ENCODE measurements at places on chromosomes 1 and 21. TPM values are rescaled to one million over a fixed set of nuclear protein-coding genes. Genes with fewer than 3 reads are reported as not detected.

- peak; percentile 81 for DNase-seq
Observed at GRCh38 chr1:37556712-37557196, at the start of gene DNALI1. TSS of gene DNALI1 (plus strand) at chr1:37556940. CDS start at chr1:37556995, 55 bp downstream.

DNA sequence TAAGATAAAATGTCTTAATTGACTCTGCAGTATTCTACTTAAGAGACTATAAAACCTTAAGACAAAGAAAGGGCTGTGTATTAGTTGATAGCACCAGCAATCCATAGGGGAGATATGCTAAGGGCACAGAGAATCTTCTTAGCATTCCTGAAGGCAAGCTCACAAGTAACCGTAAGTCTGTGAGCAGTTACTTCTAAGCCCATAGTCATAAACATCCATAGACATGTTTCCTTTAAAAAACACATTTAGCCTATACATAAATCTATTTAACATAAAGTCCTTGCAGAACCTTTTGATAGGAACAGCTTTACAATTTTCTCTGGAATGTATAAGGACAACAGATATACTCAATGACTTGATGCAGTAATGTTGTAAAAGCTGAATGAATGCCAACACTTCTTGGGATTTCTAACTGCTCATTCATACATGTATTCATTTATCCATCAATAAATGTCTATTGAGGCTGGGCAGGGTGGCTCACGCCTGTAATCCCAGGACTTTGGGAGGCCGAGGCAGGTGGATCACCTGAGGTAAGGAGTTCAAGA is 6.3 kb upstream of the ERRFI1 start:
- DNase-seq = no peak

- DNase-seq = no peak
Observed at GRCh38 chr21:42630626-42631025, 22.8 kb upstream of the PDE9A start.

GRCh38 chr21:34887105-34887442 is 162.0 kb downstream of the RUNX1 start:
- no peak for DNase-seq

GRCh38 chr1:42734201-42735035 is 5.6 kb downstream of the CLDN19 start:
- DNase-seq = no peak

GRCh38 chr1:161907265-161907664 is 116.4 kb downstream of the OLFML2B start:
- no peak for DNase-seq

DNA sequence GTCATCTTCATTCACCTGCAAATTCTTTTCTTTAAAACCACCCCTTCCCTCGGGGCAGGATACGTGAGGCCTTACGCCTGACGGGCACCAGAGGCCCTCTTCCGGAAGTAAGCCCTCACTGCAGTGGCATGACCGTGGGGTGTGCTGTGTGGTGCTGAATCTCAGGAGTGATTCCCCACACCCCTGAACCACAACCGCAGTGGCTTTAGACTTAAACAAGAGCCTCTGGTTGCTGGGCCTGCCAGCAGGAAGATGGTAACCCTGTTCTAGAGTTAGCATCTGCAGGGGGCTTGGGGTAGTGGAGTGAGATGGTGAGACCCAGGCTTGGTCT is 12.1 kb downstream of the BSND start:
- DNase-seq = no peak

- no peak for DNase-seq
Observed at GRCh38 chr1:25031966-25032667, 102.0 kb upstream of the RUNX3 start.

GRCh38 chr1:183957216-183957830 is 80.2 kb downstream of the COLGALT2 start:
- no peak for DNase-seq

IGSF21 gene
- not detected for polyA plus RNA-seq

TRMT1L gene
- 26.1 TPM for polyA plus RNA-seq

MYBPH gene
- polyA plus RNA-seq = 0.09 TPM

S100A8 gene
- not detected for polyA plus RNA-seq

OR10K2 gene
- not detected for polyA plus RNA-seq

PLPP3 gene
- polyA plus RNA-seq = 181 TPM

Data from AG04450 (cell line).